ENCODE measurements at places on chromosomes 6 and 20. TPM values are rescaled to one million over a fixed set of nuclear protein-coding genes. Genes with fewer than 3 reads are reported as not detected.

Gene RAB32
- 72.8 TPM for total RNA-seq

Gene HLA-DQB2
- not detected for total RNA-seq

Gene CST9L
- not detected for total RNA-seq

Gene RIPPLY2
- total RNA-seq = not detected

Gene C6orf15
- total RNA-seq = not detected

Gene HUS1B
- total RNA-seq = 0.66 TPM

Gene NPBWR2
- not detected for total RNA-seq
